Activated CD4-positive, alpha-beta T cell treated with anti-CD3 and anti-CD28 coated beads, Interleukin-2, amount 10 ng/mL, durations not matched to agents 7 days and 5 days (primary cell): ENCODE measurements at places on chromosomes 5 and 9.
A peak's percentile ranks its signal among the peaks of the same experiment; 100 is the strongest.

DNA sequence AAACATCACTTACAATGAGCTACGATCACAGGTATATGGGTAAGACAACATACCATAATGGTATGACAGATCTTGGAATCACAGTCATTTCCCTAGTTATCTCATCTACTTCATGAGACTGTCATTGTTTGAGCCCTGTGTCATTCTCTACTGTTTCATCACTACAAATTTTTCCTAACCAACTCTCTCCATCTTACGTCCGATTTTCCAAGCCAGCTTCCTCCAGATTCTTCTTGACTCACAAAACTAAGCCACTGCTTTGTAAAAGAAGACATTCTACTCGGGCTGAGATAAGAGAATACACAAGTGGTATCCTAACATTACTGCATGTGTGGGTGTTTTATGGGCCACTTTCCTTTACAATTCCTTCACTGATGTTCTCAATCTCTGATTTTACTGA, 49.6 kb downstream of the SERINC5 start:
- DNase-seq = no peak

DNA sequence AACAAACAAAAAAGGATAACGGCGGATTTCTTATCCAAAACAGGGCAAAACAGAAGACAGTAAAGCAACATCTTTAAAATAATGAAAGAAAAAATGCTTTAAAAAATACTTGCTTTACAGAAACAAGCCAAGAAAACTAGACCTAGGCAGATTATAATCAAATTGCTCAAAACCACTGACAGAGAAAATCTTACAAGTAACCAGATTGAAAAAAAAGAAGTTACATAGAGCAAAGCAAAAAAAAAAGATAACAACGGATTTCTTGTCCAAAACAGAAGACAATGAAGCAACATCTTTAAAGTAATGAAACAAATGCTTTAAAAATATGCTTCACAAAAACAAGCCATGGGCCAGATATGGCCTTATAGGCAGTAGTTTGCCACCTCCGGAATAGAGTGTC, 51.1 kb downstream of the RICTOR start:
- DNase-seq = no peak

DNA sequence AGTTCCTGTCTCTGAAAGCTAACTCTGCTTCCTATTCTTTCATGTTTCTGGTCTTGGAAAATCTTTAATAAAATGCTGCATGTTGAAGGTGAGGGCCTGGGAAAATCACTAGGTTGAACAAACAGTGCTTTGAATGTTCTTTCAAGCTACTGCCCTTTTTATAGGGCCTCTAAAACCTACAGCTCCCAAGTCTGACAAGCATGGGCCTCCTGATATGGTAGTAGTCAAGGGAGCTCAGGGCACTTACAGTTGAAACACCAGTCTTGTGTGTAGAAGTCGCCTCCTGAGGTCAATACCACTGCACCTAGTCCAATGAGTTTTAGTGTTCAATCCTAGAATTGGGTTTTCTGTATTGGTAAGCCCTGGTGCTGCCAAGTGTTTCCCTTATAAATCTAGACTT, 20.5 kb downstream of the VLDLR start:
- no peak for DNase-seq

GRCh38 chr9:126510564-126510963, 103.2 kb upstream of the LMX1B start:
- DNase-seq = no peak

DNA sequence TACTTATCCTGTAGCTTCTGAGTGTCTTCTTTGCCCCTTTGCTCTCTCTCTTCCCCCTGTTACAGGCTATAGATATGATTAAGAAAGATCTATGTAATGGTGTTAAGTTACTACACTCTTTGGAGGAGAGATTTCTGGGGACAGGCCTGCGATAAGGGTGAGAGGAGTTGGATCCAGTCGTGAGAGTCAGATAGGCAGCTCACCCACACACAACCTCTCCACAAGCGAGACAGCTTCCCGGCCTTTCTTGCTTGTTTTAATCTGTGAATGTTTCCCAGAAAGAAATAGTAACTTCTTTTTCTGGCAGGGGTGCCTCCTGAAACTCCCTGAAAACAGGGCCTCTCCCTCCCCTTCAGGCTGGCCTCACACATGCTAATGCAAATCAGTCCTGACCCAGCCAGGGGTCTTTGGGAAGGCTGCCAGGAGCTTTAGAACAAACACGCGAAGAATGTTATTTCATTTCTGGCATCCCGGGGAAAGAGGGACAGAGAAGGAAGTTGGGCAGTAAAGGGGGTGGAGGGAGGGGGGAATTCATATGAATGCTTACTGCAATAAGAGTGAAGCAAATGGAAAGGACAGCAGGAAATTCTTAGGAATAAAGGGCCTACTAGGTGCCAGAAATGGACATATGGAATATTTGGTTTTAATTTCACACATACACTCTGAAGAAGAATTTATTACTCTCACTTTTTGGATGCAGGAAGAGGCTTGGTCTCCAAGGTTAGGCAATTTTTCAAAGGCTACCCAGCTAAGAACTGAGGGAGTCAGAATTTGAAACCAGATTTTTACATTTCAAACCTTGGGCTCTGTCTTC, 215.8 kb upstream of the TRIM32 start:
- DNase-seq = no peak

GRCh38 chr9:87263291-87263690, 234.4 kb upstream of the DAPK1 start:
- no peak for DNase-seq

DNA sequence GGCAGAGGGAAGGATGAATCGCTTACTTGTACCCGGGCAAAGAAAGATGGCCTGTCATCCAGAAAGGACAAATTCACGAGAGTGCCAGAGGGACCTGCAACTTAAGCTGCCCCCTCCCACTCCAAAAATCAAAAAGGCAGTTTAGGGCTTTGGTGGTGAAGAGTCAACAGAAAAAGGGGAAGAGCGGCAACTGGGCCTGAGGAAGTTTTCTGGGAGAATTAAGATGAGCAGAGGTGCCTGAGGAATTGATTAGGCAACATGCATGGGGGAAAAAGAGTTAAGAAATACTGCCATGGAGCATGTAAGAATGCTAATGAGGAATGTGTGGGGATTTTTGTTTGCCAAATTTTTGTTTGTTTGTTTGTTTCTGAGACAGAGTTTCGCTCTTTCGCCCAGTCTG, 1.8 kb upstream of the ACTL7B start:
- DNase-seq = no peak

- DNase-seq = no peak
Measured at GRCh38 chr5:90406466-90406865, 3.1 kb downstream of the CETN3 start.

- no peak for DNase-seq
Measured at GRCh38 chr9:89657295-89657694, 52.5 kb downstream of the GADD45G start.

GRCh38 chr5:38341641-38342040, 83.3 kb downstream of the EGFLAM start:
- no peak for DNase-seq

GRCh38 chr5:55601204-55601618, 66.4 kb upstream of the PLPP1 start:
- no peak for DNase-seq

GRCh38 chr9:84447305-84447704, 106.7 kb upstream of the SLC28A3 start:
- no peak for DNase-seq

- DNase-seq = no peak
Measured at GRCh38 chr9:128577206-128577605, 24.8 kb downstream of the SPTAN1 start.

- DNase-seq = no peak
Measured at GRCh38 chr5:66223637-66224036, 79.5 kb downstream of the SREK1 start.

DNA sequence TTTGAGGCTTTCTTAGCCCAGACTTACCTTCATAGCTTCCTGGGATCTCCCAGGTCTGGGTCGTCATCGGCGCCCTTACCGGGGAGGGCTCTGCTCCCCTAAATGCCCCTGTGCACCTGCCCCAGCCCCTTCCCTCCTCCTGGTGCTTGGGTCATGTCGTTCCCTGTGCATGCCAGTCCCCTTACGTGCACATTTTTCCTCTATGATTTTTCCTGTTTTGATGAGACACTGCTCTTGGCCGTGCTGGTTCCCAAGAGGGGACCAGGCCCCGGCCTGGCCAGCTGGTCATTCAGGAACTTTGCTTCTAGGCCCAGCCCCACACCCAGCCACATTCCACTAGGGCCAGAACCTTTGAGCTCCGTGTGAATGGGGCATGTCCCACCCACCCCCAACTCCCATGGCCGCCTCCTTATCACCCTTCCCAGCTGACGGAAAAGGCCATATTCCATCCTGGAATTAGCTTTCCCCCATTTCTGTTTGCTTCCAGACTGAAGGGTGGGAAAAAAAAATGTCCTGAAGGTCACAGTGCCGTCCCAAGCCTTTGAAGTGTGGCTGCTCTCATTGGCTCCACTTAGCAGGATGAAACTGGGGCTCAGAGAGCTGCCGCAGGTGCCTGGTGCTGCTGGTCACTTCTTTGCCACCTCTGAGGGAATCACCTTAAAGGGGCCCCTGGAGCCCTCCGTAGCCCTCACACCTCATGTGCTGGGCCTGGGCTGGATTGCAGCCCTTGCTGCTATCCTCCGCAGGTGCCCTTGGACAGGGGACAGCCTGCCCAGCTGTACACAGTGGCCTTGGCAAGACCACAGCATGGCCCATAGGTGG, 25.1 kb downstream of the ERGIC1 start:
- no peak for DNase-seq

- no peak for DNase-seq
Measured at GRCh38 chr9:93013856-93014582, 44.5 kb upstream of the SUSD3 start.

- no peak for DNase-seq
Measured at GRCh38 chr5:68499987-68500386, 284.4 kb downstream of the PIK3R1 start.

- DNase-seq = no peak
Measured at GRCh38 chr9:137750566-137750965, 127.0 kb upstream of the CACNA1B start.

DNA sequence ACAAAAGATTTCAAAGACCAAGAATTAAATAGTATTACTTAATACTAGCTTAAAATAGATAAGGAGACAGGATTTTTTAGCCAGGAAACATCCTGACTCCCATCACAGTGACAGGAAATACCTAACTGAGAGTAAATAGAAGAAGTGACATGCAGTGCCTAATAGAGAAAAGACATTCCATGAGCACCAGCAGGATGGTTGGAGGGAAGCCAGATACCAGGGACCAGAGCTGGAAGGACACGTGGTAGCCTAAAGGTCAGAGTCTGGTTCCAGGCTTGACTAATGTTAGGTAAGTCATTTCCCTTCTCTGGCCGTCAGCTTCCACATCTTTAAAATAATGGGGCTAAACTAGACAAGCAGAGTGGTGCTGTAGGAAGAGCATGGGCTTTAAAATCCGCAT, 41.6 kb downstream of the CDK5RAP2 start:
- no peak for DNase-seq

DNA sequence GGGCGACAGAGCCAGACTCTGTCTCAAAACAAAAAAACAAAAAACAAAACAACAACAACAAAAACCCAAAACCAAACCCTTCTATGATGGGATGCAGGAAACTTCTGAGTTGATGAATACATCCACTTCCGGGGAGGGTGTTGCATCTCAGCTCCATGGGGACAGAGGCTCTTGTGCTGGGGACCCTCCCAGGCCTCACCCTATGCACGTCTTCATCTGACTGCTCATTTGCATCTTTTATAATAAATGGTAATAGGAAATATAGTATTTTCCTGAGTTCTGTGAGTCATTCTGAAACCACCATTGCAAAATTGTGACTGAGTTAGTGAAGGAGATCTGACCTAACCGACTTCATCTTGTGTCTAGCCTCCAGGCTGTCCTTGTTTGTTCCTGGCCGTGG, 109.5 kb upstream of the SLC28A3 start:
- DNase-seq = no peak

- DNase-seq = no peak
Measured at GRCh38 chr9:94921092-94921471, 194.6 kb downstream of the AOPEP start.

DNA sequence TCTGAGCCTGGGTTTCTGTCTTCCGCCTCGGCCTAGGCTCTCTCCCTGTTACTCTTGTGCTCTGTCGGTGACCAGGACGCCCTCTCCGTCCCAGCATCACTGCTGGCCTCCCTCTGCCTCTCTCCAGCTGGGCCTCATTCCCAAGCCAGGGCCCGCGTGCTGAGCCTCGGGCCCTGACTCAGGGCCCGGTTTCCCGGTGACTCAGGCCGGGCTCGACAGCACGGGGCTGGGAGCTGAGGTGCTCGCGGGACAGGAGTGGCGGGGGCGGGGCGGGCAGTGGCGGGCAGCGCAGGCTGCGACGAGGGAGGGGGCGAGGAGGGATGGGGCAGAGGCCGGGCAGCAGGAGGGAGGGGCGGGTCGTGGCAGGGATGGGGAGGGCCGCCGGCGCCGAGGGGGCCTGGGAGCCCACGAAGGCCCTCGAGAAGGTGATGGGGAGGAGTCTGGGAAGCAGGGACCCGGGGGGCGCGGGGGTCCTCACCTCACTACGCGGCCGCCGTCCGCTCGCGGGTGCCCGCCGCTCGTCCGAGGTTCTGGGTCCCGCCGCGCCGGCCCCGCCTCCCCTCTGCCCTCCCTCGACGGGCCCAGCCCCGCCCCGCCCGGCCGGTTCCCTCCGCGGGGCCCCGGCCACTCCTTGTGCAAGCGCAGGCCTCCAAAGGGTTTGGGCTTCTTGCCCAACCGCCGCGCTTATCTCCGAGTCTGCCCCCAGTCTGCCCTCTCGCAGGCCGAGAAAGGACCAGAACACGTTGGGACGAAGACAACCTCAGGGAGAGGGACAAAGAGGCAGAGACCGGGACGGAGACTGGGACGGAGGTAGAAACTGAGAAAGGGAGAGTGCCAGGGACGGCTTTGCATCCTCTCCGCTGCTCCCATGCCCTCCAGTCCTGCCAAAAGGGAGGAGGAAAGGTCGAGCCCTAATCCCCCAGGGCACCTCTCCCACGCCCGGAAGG, at the start of gene ARAP3:
Gene ARAP3 (minus strand): TSS at position 536 of the 947 bp plus-strand sequence. CDS start 1,744 bp downstream, outside the sequence.
- peak; percentile 26 for DNase-seq

GRCh38 chr9:109843641-109844040, 63.6 kb downstream of the PALM2AKAP2 start:
- no peak for DNase-seq

DNA sequence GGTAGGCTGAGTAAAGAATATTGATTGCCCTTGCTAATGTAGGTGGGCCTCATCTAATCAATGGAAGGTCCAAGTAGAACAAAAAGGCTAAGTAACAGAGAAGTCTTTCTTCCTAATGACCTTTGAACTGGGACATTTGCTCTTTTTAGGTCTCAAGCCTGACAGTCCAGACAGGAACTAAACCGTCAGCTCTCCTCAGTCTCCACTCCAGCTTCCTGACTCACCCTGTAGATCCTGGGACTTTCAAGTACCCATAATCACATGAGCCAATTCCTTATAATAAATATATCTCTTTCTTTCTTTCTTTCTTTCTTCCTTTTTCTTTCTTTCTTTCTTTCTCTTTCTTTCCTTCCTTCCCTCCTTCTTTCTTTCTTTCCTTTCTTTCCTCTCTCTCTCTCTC, 479.5 kb upstream of the PAPPA start:
- DNase-seq = no peak

GRCh38 chr5:132065351-132065937, 5.0 kb downstream of the IL3 start:
- DNase-seq = peak; percentile 55

GRCh38 chr5:84725946-84726570, 341.4 kb upstream of the EDIL3 start:
- DNase-seq = no peak

GRCh38 chr5:18984559-18985080, 1003.4 kb downstream of the CDH18 start:
- DNase-seq = no peak

- no peak for DNase-seq
Measured at GRCh38 chr9:27474305-27474704, 49.8 kb upstream of the IFNK start.
